ENCODE measurements at places on chromosomes 11 and 22. TPM values are rescaled to one million over a fixed set of nuclear protein-coding genes. Genes with fewer than 3 reads are reported as not detected.
A peak's percentile ranks its signal among the peaks of the same experiment; 100 is the strongest.

GRCh38 chr22:37520776-37521191 lies 1.6 kb upstream of the CARD10 start:
- DNase-seq: no peak

DNA sequence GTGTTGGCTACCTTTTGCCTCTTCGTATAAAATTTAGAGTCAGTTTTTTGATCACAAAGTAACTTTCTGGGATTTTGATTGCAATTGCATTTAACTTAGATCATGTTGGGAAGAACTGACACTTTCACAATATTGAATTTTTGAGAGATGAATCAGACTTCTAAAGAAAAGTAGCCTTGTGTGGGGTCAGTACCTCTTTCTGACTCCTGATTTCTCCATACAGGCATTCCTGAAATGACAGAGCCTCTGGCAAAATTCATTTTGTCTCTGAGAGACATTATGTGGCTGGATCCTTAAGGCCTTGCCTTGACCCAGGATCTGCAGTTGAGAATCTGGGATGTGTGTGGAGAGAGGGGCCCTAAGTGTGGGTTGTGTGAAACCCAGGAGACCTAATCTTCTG lies 37.8 kb downstream of the PPFIBP2 start:
- DNase-seq: peak; percentile 43

DNA sequence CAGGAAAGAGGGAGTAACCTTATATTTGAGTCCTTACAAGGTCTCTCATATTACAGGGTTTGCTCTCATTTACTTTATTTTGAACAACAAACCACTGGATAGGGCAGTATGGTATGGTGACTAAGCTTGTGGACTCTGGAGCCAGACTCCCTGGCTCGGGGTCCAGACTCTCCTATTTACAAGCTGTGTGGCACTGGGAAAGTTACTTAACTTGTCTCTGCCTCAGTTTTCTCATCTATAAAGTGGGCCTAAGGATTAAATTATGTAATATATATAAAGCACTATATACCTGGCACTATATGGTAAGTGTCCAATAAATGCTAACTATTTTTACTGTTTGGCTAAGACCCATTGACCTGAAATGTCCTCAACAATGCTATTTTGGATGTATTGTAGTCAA lies 1.7 kb upstream of the DCHS1 start:
- peak; percentile 28 for DNase-seq

DNA sequence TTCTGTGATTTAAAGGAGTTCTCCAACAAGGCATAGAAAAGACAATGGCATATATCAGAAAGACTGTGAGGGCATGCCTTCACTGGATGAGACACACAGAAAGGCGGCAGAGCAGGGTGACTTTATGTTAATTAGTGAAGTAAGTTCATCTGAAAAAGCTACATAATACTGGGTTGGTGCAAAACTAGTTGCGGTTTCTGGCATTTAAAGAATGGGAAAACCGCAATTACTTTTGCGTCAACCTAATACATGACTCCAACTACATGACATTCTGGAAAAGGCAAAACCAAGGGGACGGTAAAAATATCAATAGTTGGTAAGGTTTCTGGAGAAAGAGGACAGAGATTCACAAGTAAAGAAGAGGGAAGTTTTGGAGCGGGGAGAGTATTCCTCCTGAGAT lies 5.1 kb downstream of the RFPL1 start:
- DNase-seq: no peak

The MISFA gene
- 1.1 TPM for total RNA-seq

Measured in IMR-90 (cell line).